PC-9 (cell line): ENCODE measurements at places on chromosomes 3 and 15.

GRCh38 chr3:113110267-113110666 lies 101.1 kb upstream of the BOC start:
- DNase-seq: no peak

GRCh38 chr3:194571491-194572142 lies 61.6 kb downstream of the TMEM44 start:
- no peak for DNase-seq

DNA sequence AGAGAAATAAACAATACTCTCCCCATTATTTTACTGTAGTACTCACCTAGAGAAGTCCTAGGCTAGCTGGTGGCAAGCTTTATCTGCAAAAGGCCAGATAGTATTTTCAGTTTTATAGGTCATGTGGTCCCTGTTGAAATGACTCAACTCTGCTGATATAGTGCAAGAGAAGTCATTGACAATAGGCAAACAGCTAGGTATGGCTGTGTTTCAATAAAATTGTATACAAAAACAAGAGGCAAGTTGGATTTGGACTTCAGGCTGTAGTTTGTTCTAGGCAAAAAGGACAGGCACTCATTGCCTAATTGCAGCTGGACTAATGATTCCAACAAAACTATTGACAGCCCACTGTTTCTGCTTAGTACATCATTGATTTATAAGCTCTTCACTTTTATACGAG lies 328.0 kb upstream of the PDZRN3 start:
- DNase-seq: no peak

- no peak for DNase-seq
These were observed 149.5 kb downstream of the RAP2B start for GRCh38 chr3:153311541-153311940.

- DNase-seq: no peak
These were observed 53.5 kb downstream of the ZBTB38 start for GRCh38 chr3:141421639-141422319.

GRCh38 chr15:32107477-32108080 lies 77.3 kb downstream of the CHRNA7 start:
- no peak for DNase-seq

DNA sequence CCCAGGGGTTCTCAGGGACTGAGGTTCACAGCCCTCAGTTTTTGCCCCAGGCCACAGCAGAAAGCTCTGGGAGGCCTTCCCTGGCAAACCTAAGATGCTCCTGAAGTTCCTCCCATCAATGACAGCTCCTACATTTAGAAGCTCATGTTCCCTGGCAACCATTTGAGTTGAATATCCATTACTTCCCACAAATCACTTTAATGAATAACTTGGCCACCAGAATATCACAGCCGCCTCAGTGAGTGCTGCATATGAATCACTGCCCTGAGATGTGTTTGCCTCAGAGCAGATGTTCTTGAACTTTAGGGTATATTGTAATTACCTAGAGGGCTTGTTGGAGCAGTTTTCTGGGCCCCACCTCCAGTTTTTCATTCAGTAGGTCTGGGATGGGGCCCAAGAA lies 27.4 kb downstream of the SLCO2A1 start:
- DNase-seq: no peak

DNA sequence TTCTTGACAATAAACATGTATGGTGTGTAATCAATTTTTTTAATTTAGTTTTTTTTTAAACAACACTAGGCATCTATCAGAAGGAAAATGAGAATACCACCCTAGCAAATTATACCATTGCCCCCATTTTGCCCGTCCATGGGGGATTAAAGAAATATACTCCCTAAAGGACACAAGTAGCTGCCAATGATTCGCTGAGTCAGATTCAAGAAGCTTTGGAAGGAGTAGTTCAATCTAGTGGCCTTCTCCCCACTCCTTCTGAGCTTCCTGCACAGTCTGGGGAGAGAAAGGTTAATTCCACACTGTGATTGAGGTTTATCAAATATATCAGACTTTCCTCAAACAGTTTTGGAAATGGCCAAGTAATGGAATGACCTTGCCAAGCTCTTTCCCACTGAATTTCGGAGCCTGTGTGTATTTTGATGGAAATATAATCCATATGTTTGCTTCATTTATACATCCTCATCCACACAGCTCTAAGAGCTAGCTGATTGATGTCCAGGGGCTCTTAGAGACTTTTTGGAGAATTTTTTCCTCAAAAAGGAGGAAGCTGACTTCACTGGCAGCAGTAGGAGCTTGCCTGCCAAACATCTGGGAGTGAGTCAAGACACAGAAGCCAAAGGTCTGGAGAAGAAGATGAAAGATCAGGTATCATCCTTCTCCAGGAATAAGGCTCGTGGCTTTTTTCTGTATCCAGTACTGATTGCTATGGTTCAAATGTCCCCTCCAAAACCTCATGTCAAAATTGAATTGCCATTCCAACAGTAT lies 478.5 kb upstream of the PROK2 start:
- DNase-seq: no peak

DNA sequence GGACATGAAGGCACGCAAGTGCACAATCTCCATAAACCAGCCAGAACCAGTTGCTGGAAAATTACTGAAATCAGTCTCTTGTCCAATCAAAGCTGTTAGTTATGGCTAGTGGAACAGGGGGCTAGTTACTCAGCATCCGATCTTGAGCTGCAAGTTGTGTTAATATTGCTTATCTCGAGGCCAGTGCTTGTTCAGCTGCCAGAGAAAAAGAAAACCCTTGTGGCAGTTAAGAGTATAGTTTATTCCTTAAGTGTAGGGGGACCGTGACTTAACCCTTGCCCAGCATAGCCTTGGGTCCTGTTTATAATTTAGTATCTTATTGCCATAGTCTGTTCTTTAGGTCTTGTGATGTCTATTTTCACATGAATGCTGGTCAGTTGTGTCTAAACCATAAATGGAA lies 268.5 kb downstream of the CD47 start:
- DNase-seq: no peak
